ENCODE measurements at places on chromosomes 6 and 20. TPM values are rescaled to one million over a fixed set of nuclear protein-coding genes. Genes with fewer than 3 reads are reported as not detected.

DNA sequence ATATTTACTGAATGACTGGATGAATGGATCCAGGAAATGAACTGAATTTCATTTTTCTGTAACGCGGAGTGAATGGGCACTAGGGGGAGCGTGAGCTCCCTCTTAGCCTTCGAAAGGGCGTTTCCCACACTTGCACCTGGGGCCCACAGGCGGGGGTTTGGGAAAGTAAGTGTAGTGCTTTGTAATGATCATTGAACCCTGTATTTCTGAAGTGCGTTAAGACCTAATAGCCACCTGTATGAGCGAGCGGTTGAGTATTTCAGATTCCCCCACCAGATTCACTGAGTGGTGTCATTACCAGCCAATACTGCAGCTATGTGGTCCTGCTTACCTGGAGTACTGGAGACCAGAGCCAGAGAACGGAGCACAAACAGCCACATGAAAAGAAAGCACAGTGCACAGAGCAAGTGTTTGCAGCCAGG, 10.5 kb downstream of the SYTL3 start:
- no peak overlapping the region for H3K27ac ChIP-seq
- H3K4me1 ChIP-seq: peaks cover 38% of the 10 kb centered on the region
- no peaks in the 10 kb centered on the region for H3K27me3 ChIP-seq
- DNase-seq: no peak
- H3K4me3 ChIP-seq: no peak overlapping the region

DNA sequence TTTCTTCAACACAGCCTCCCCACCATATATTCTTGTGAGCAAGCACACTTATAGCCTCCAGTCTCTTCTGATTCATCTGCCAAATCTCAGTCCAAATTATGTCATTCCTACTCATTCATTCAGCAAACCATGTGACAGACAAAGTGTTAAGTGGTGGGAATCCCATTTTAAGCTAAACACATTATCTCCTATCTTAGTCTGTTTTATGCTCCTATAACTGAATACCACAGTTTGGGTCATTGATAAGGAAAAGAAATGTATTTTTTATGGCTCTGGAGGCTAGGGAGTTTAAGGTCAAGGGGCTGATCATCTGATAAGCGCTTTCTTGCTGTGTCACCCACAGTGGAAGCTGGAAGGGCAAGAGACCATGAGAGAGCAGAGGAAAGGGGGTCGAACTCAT, 23.9 kb upstream of the SMIM13 start:
- no peak overlapping the region for H3K27ac ChIP-seq
- H3K36me3 ChIP-seq: no peaks in the 10 kb centered on the region
- DNase-seq: no peak
- no peak overlapping the region for H3K4me3 ChIP-seq
- no peaks in the 10 kb centered on the region for H3K4me1 ChIP-seq

- H3K4me1 ChIP-seq: peaks cover 2% of the 10 kb centered on the region
- DNase-seq: no peak
- H3K27me3 ChIP-seq: peaks cover 39% of the 10 kb centered on the region
- H3K36me3 ChIP-seq: no peaks in the 10 kb centered on the region
- no peak overlapping the region for H3K4me3 ChIP-seq
Measured at GRCh38 chr6:99341862-99342455, 7.5 kb downstream of the FAXC start.

DNA sequence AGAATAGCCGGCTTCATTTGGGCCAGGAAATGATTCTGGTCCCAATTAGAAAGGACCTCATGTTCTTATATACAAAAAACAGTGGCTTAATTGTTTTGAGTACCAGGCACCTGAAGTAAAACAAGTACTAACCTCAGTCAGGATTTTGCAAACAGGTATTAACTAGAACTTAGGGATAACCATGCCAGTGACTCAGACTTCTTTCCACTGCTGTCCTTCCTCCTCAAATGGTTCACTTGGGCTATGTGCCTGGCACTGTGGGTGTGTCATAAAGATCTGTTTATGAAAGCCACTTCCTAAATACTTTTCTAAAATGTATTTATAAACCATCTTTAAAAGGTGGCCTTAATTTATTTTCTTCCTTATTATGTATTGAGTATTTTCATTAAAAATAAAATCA, 10.7 kb downstream of the CLDN20 start:
- no peak overlapping the region for H3K4me3 ChIP-seq
- H3K36me3 ChIP-seq: peaks cover 28% of the 10 kb centered on the region
- no peaks in the 10 kb centered on the region for H3K27me3 ChIP-seq
- no peak for DNase-seq
- peaks cover 2% of the 10 kb centered on the region for H3K4me1 ChIP-seq
- H3K27ac ChIP-seq: no peak overlapping the region

DNA sequence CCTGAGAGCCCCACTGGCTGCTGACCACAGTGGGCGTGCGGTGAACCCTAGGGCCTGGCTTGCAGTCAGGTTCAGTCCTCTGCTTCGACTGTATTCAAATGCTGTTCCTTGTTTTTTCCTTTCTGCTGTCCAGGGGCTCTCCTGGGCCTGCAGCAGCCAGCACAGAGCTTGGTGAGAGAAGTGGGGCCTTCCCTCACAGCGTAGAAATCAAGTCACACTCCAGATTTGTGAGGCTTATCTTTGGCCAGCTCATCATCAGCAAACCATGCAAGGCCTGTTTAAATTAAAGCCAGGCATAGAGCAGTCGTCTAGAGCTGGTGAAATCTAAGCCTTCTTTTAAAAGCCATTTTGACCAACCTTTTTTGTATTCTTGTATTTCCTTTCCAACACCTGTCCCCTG, 8.4 kb downstream of the FAM120B start:
- H3K4me1 ChIP-seq: peaks cover 11% of the 10 kb centered on the region
- H3K4me3 ChIP-seq: no peak overlapping the region
- no peak for DNase-seq

DNA sequence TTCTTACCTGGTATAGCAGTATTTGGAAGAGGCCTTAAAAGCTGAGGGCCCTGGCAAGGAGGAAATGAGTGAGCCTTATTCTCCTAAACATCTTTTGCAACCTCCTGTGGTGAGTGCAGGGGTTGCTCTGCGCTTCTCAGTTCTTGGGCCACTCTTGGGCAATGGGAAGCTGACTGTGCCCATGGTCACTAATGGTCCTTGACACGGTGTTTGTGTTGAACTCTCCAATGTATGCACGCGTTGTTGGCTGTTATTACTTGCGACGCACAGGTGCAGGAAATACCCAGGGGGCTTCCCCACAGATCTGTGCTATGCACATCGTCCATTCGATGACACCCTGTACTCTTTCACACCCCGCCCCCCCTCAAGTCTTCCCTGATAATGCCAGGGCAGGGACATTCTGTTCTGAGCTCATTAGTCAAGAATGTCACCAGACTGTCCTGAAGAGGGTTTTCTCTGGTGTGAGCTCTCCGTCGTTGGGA, 79.7 kb downstream of the EDN1 start:
- no peak overlapping the region for H3K4me3 ChIP-seq
- no peaks in the 10 kb centered on the region for H3K4me1 ChIP-seq
- no peak overlapping the region for H3K27ac ChIP-seq
- H3K27me3 ChIP-seq: peaks cover 11% of the 10 kb centered on the region
- no peaks in the 10 kb centered on the region for H3K36me3 ChIP-seq

GRCh38 chr6:106980926-106981325, 6.4 kb upstream of the CD24 start:
- H3K4me1 ChIP-seq: peaks cover 4% of the 10 kb centered on the region
- peaks cover 38% of the 10 kb centered on the region for H3K27me3 ChIP-seq
- H3K36me3 ChIP-seq: no peaks in the 10 kb centered on the region
- H3K27ac ChIP-seq: no peak overlapping the region

DNA sequence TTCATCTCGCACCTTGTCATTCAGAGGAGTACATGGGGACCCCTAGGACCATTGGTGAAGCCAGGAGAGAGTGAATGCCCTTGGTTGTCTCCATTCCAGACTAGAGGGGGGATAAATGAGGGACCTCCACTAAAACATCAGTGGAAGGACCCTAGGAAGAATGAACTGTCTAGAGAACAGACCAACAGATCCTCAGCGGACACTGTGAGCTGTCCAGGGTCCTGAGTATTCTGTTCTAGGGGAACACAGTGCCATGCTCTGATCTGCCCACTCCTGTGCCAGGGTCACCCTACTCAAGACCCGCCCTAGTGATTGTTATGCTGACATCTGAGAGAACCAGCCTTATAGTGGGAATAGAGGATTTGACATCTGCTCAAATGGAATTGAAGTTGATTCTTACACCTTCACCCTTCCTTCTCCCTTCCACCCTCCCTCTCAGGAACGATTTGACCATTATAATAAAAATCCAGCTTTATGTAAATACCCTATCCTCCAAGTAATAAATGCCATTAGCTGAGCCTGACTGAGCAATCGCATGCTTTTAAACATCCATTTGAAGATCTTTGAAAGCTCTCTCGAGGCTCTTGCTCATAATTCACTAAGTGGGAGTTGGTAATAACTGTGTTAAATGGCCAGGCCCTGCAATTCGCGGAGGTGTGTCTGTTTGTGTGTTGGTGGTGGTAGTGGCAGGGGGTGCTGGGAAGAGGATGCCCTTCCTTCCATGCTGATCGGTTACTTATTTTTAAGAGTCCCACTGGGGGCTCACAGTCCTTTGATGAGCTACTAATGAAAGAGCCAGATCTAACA, 43.6 kb upstream of the SLC32A1 start:
- no peak overlapping the region for H3K4me3 ChIP-seq
- H3K27ac ChIP-seq: no peak overlapping the region
- H3K36me3 ChIP-seq: no peaks in the 10 kb centered on the region
- DNase-seq: no peak

GRCh38 chr6:4180652-4181255, 45.4 kb upstream of the ECI2 start:
- DNase-seq: no peak
- no peaks in the 10 kb centered on the region for H3K36me3 ChIP-seq
- H3K4me1 ChIP-seq: no peaks in the 10 kb centered on the region
- no peak overlapping the region for H3K4me3 ChIP-seq

SIRPB2 gene
- total RNA-seq: not detected

KIAA0408 gene
- total RNA-seq: 3.1 TPM

PSORS1C1 gene
- not detected for total RNA-seq

SPATA25 gene
- total RNA-seq: 1.7 TPM

ZC2HC1B gene
- not detected for total RNA-seq
